Hematopoietic multipotent progenitor cell treated with erythropoietin and hydrocortisone succinate and interleukin-3 and kit ligand, for 8 days (in vitro differentiated cells): ENCODE measurements at places on chromosomes 6 and 20.

DNA sequence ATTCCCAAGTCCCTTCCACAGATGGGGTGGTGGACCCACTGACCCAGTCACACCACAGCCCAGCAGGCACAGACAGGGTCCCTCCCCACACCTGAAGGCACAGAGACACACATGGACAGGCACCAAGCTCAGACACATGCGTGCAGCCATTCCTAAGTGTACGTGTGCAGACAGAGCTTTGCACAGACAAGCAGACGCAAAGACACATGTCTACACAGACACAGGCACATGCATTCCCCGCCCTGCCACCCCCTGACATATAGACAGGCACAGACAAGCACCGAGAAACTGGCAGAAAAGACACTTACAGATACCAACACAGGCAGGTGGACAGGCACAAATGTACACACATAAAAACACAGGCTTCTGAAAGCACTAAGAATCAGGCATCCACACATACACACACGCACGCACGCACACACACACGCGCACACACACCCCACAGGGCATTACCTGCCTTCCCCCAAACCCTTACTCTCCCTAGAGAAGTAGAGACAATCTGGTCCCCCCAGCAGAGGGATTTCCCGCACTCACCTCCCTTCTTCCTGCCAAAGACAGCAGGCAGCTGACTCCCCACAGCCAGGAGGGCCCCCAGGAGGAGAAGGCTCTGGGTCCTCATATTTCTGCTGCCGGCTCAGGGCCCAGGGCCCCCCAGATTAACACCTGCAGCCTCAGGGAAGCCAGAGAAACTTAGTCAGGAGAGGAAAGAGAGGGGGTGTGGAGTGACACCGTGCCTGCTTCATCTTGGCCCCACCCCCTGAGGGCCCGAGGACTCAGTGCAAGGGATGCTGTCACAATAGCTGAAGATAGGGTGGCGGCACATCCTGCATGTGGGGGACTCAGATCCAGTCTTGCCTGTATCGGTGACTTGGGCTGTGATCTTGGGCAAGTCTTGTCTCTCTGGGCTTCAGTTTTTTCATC lies at the start of gene WFDC5:
TSS of gene WFDC5 (minus strand) at position 710 of the 921 bp plus-strand sequence. CDS start at position 619, 91 bp downstream.
- DNase-seq, result no peak

DNA sequence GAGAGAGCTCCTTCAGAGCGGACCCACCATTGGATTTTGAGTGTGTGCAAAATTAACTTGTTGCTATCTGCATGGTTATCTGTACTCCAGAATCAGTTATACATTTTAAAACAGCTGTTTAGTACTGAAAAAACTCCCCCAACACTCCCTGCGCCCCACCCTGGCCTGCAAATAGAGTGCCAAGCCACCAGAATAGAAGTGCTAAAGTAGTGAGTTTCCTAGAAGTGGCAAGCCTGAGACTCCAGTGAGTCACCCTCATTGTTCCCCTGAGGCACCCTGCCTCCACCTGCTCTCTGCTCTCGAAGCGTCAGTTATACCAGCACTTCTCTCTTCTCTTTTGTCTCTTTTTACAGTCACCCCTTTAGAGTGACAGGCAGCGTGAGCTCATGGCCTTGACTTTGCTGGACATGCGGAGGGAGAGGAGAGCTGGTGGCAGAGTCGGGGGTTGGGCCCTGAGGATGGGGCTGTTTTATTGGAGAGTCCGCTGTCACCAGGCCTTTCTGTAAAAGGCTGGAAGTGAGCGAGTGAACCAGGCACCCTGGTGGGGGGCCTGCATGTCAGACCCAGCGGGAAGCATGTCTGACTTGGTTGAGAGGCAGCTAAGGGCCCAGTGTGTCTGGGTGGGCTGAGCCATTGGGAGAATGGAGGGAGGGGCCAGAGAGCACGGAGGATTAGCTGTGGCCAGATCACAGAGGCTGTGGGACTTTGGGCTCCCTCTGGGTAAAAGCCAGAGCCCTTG lies 10.4 kb downstream of the IGF2R start:
- peak; percentile 68 for DNase-seq

DNA sequence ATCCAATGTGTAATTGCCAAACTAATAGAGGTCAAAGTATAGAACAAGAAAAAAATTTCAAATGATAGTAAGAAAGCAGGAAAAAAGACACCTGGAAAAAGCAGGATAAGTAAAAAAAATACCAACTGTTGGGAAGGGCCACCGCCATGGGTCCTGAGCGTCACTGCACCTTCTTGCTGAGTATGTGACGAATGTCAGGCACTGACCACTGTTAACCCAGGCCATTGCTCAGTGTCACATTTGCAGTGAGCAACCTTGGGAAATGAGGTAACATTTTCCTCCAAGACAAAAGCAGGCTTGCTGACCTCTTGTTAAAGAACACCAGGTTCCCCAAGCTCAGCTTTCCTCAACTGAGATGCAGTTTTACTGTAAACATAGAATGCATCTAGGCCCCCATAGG lies 15.6 kb upstream of the RPS6KA2 start:
- no peak for DNase-seq

DNA sequence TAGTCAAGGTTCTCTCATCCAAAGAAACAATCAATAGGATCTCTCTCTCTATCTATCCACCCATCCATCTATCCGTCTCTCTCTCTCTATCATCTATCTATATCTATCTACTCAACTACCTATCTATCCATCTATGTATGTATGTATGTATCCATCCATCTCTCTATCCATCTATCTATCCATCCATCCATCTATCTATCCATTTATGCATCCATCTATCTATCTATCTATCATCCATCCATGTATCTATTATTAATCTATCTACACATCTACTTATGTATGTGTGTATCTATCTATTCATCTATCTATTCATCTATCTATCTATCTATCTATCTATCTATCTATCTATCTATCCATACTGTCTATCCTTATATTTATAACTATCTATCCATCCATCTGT lies 99.3 kb downstream of the FNDC1 start:
- no peak for DNase-seq

GRCh38 chr6:5936631-5937030 lies 70.1 kb downstream of the NRN1 start:
- DNase-seq, result no peak

GRCh38 chr6:37056112-37056403 lies 50.6 kb downstream of the FGD2 start:
- no peak for DNase-seq

GRCh38 chr6:162638931-162639574 lies 88.5 kb downstream of the PRKN start:
- no peak for DNase-seq

- DNase-seq, result no peak
These were observed 506 bp downstream of the CITED2 start for GRCh38 chr6:139373928-139374356.

GRCh38 chr6:132950566-132950965 lies 136.2 kb downstream of the RPS12 start:
- DNase-seq, result no peak

DNA sequence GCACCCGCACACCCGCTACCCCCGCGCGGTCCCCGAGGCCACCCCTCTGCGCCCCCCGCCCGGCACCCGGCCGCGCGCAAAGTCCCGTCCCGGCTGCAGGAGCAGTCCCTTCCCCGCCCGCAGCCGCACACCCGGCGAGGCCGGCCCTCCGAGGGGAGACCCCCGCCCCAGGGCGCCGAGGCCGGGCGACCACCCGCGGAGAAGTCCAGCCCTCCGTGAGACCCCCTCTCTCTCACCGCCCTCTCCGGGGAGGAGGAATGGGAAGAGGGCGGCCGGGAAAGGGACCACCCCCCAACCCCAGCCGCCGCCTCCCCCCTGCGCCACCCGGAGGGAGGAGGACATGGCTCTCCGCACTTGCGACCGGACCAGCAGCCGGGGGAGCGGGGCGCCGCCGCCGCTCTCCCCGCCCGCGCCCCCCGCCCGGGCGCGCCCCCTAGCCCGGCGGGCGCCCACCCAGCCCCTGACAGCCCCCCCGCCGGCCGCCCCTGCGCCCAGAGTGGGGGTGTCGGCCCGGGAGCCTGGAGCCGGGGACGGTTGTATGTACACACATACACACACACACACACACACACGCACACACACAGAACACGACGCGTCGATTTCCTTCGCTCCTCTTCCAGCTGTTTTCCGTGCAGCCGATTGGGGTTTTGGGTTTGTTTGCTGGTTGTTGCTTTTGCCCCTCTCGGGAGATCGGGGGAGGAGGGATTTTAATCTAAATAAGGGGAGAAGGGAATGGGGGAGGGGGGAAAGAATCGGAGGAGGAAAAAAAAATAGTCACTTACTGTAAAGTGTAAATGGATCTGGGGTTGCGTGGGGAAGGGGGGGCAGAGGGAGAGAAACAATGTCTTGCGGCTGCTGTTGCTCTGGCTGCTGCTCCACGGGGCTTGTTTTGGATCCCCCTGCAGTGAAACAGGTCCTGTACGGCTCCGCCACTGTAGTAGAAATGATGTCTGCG lies at the start of gene ATXN1:
TSS of gene ATXN1 (minus strand) at position 945 of the 955 bp plus-strand sequence.
- DNase-seq, result peak; percentile 34

GRCh38 chr6:111076024-111076695 lies 11.1 kb upstream of the SLC16A10 start:
- DNase-seq, result no peak

- no peak for DNase-seq
These were observed 799.3 kb upstream of the MAP3K7 start for GRCh38 chr6:91386204-91386603.

- DNase-seq, result peak; percentile 19
These were observed at the start of gene ADA for GRCh38 chr20:44651684-44652423. ADA (minus strand) TSS chr20:44651699; CDS start chr20:44651607, 92 bp downstream.

DNA sequence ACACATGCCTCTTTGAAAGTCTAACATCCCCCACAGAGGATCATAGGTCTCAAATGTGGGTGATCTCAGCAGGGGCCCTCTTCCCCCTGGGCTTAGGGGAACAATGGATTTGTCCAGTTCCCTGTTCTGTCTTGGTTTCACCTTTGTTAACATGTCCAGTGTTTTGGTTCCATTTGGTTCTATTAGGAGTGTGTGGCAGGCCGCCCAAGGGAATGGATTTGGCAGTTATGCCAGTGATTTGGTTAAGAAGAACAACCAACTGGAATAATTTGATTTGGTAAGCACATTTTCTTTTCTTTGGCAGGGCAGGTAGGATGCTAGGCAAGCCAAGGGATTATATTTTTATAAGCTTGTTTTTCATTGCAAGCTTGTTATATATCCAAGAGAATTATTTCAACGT lies 28.5 kb upstream of the ENPP1 start:
- no peak for DNase-seq

DNA sequence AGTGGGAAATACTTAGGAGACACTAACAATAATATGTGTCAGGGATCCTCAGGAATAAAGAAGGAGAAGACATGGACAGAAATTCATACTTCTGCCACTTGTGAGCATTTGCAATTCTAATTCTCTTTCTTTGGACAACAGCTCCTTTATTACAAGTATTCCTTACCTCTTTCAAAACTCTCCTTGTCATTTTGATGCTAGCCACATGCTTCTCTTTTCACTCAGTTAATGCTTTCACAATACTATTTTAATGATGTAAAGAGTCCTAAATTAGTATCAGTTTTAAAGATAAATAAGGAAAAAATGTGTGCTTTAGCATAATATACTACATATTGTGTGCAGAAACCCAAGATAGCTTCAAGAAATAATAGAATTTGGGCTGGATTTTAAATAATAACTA lies 62.5 kb downstream of the AHI1 start:
- no peak for DNase-seq

DNA sequence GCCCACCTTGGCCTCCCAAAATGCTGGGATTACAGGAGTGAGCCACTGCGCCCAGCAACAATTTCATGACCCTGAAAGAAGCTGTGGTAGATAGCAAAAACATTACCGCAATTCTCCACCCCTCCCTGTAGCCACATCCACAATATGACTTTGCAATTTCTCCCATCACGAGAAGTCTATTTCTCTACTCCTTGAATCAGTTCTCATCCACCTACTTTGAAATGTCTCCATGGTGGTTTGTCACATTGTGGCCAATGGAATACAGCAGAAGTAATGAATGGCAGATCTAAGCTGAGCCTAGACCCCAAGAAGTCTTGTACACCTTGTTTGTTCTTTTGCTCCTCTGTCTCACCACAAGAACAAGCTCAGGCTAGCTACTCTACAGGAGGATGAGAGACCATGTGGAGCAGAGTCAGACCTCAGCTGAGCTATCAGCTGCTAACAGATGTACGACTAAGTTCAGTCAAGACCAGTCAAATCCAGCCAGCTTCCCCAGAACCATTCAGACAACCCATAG lies 6.3 kb downstream of the OXT start:
- DNase-seq, result peak; percentile 89

DNA sequence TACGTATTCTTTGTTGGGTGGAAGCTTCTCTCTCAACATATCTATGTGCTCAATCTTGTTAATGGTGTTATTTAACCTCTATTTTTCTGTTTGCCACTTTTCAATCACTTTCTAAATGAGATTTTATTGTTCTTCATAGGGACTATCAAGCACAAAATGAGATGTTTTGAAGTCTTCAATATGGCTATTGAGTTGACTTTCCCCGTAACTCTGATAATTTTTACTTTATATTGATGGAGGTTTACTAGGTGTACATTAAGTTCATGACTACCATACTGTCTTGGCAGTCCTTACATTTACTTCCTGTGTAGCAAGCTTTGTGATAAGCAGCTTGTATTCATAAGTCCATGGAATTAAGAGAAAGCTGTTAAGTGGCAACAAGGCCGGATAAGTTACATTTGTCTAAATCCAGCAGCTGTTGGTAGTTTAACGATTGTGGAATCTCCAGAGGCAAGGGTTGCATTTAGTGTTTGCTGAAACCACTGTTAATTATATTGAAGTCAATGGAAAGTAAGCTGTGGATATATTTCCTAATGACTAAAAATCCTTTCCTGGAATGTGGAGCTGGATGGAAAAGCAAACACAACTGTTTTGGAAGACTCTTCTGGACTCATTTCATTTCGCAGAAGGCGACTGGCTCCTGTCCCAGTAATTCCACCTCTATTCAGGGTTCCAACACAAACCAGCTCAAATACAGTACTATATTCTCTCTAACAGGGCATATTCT lies 57.3 kb upstream of the SMIM29 start:
- no peak for DNase-seq

DNA sequence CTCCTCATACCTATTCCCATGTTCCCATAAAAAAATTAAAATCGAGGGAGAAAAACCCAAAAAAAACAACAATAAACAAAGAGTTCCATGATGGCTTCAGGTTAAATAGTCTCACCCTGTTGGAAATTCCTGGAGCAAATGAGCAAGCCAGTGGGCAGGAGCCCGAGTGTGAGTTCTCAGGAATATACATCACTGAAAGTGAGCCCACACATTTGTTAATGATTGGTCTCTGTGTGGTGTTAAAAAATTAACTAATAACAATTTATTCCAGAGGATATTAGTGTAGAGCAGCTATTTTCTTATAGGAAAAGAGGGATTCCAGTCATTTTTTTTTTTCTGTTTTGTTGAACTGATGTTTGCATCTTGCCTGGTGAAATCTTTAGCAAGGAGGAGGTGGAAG lies 12.9 kb downstream of the PHACTR3 start:
- DNase-seq, result no peak

- no peak for DNase-seq
These were observed 294.7 kb downstream of the FOXC1 start for GRCh38 chr6:1904466-1904799.

DNA sequence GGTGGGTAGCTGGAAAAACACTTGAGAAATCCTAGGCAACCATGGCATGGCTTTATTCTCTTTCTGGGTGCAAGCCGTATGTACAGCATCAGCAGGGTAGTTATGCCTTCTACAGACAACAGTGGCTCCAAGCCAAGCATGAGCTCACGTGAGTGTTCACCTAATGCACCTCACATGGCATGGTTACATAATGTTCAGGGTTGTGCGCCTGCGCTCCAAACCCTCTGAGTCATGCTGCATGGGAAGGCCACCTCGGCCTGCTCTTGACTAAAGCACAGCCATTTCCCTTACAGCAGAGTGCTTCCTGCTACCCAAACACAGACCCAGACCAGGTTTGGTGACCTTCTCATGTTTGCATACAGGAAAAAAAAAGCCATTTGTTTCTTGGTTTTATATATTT lies 96.2 kb downstream of the VIP start:
- DNase-seq, result no peak
